ENCODE measurements at places on chromosomes 13 and 19.

DNA sequence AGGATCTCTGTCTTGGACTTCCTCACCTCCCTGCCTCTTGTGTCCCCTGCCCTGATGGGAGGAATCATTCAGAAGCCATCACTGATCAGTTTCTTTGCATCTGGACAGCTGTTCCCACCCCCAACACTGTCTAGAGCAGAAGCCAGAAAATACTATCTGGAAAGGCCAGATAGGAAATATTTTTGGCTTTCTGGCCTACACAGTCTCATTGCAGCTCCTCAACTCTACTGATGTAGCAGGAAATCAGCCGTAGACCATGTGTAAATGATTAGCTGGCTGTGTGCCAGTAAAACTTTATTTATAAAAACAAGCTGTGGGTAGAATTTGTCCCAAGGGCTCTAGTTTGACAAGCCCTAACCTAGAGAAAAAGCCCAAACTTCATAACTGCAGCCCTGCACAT, 5.6 kb downstream of the SIGLEC7 start:
- no peak for DNase-seq

- DNase-seq, result no peak
Observed at GRCh38 chr13:50692396-50692915, 151.0 kb downstream of the DLEU7 start.

DNA sequence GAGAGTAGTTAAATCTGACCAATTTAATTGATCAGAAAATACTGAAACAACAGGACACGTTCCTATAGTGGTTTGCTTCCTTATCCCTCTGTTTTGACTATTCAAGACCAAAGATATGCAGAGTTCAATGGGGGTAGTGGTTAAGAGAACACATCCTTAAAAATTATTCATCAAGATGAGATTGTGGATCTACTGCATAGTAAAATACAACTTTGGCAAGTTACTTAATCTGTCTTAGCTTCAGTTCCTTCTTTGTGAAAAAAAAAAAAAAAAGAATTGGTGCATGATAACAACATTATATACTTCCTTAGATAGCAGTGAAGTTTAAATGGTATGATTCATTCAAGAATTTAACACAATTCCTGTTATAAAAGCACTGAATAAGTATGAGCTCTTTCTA, 552.1 kb downstream of the DCT start:
- no peak for DNase-seq

GRCh38 chr13:42215578-42216421, 56.2 kb upstream of the AKAP11 start:
- no peak for DNase-seq

All from stimulated activated CD8-positive, alpha-beta memory T cell treated with anti-CD3 and anti-CD28 coated beads, Interleukin-15, amount 100 ng/mL, for 4 hours (primary cell).